ENCODE measurements at places on chromosomes 13 and 19.
A peak's percentile ranks its signal among the peaks of the same experiment; 100 is the strongest.

- no peak for DNase-seq
Observed at GRCh38 chr19:31269425-31270127, 79.7 kb downstream of the TSHZ3 start.

DNA sequence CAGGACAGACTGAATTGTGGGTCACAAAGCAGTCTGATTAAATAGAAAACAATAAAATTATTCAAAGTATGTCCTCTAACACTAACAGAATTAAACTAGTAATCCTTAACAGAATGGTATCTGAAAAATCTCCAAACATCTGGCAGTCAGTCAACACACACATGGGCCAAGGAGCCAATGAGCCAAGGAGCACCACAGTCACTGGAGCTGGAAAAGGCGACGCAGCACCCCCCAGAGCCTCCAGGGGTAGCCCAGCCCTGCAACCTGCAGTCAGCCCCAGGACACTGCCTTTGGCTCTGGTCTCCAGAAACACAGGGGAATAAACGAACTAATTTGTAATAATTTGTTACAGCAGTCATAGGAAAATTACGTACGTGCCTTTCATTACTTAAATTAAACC, 12.3 kb downstream of the TUBGCP3 start:
- DNase-seq, result peak; percentile 16

DNA sequence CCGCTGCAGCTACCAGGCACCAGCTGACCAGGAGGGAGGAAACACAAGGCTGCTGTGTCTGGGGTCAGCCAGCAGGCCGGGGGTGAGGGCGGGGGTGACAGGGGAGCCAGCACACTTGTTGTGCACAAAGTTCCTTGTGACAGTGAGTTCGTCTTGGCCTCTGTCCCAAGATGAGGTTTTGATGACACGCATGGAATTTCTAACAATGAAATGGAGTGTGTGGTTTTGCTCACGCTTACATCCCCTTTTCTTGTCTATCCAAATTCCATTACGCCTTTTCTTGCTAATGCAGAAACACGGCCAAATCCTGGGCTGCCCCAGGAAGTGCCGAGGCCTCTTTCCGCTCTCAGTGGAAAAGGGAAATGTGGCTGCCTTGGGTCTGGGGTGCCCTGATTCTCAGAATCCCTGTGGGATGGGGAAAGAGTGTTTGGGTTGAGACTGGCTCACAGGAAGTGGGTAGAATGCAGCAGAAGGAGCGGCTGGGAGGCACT, 73.8 kb downstream of the GADD45B start:
- DNase-seq, result peak; percentile 88

DNA sequence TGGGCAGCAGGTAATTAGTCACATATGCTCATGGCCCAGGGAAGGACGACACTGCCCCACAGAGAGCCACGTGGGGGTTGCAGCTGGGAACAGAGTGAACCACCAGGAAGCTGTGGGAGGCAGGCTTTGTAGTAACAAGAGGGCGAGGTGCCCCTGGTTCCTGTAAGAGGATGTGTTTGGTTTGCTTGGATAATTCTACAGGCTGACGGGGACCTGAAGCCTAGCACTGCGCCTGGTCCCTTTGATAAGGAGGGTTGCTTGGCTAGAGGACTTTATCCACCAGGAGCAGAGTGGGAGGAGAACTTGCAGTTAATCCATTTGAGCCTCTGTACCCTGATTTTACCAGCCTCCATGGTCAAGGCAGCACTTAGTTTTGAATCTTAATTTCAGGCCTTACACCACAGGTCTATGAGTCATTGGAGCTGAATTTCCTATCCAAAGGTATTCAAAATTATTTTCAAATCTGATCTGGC, 67.4 kb upstream of the CLDN10 start:
- no peak for DNase-seq

- no peak for DNase-seq
Observed at GRCh38 chr19:29193155-29193554, 19.8 kb downstream of the UQCRFS1 start.

DNA sequence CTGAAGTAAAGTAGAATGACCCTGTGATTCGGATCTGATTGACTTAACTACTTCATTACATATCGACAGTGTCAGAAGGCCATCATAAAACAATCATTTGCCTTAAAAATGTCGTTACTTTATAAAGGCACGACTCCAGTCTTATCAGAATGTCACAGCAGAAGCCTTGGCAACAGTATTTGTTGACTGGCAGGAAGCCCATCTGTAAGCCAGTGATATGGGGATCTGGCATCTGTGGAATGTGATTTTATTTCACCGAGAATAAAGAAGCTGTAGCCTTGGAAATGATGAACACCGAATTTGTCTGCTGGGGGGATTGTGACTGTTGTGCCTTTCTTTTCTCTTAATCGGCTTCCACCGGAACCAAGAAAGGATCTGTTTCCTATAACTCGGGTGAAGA, 362.5 kb downstream of the TDRD3 start:
- DNase-seq, result no peak

DNA sequence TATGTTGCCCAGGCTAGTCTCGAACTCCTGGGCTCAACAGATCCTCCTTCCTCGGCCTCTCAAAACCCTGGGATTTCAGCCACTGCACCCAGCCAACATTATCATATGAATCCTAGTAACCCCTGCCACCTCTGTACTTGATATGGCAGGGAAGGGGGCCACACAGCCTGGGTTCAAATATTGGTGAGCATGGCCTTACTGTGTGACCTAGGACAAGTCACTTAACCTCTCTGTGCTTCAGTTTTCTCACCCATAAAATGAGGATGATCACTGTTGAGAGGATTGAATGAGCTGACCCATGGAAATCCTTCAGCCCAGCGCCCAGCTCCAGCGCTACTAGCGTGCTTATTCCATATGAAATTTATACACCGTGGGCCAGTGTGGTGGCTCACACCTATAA, 3.6 kb upstream of the COMP start:
- no peak for DNase-seq

DNA sequence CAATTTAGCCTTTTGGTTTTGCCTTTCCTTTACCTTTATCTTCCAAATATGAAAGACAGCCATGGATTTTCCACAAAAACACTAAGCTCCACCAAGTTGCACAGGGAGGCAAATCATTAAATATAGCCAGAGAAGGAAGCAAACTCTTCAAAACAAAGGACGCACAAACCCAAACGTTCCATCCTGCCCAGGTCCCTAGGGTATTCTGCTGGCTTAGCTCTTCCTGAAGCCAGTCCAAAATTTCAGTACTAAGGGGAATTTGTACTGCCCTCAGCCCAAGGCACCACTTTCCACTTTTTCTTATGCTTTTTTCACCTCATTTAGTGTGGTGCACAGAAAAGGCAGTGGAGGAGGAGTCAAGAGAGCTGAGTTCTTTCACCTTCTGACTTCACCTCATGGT, 169.9 kb downstream of the FLT1 start:
- no peak for DNase-seq

- no peak for DNase-seq
Observed at GRCh38 chr13:39023761-39024160, 14.1 kb downstream of the PROSER1 start.

- DNase-seq, result no peak
Observed at GRCh38 chr13:22945321-22946226, 235.2 kb upstream of the SGCG start.

DNA sequence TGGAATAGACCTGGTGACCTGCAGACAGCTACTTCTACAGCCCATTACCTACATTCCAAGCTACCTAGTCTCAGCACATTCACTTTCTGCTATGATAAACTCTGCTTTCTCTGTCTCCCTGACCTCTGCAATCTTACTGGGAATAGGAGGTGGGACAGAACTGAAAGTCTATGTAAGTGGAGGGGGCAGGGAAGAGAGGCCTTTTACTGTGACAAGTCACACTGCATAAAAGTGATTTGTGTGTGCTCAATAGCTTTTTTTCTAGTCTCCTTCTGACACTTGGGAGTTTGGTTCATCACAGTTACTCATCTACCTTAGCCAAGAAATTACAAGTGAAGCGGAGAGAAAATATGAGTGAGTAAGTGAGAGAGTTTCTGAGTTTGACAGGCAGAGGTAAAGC, 322.4 kb downstream of the OLFM4 start:
- DNase-seq, result no peak

- no peak for DNase-seq
Observed at GRCh38 chr19:5358173-5358800, 17.7 kb upstream of the PTPRS start.

DNA sequence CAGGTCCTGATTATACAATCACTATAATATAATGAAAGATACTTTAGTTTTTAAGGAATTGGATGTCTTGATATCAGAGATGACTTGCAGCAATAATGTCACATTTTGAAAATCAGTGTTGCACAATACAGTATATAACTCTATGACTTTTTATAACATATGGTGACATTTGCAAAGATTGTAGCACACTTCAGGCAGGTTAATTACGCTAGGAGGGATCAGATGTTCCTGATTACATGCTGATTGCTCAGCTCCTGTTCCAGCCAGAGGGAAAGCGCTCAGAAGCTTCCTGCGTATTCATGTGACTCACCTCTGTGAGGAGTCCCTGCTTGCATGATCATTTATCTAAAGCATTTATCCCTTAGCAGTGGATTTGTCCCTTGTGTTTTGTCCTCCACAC, 265.6 kb downstream of the GPC5 start:
- DNase-seq, result no peak

DNA sequence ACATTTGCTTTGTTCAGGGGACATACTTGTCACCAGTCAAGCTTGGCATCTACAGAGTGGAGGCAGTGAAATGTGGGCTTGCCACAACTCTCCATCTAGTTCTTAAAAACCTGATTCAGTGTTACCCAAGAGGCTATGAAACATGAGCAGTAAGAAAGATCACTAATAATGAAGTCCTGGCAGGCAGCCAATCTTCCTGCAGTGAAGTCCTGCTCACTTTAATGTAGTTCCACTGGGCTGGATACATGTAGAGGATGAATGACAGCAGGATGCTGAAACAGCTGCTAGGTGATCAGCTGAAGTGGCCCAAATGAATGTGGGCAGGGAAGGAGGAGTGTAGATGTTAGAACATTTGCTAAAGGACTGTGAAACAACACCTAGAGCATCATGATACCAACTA, 1213.1 kb downstream of the OLFM4 start:
- DNase-seq, result no peak

DNA sequence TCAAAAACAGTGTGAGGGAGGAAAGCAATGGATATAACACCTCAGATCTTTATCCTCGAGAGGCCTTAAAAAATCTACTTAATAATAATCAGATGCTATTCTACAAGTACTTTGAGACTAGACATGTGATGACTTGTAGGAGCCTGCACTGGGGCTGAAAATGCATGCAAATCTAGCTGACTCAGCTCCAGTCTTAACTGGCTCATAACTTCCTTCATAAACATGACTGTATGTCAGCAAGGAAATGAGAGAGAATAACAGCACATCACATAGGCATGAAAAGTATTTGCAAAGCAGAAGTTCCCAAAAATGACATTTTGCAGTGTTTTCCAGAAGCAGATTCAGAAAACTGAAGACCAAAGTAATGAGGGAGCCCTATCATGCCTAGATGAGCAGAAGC, 38.1 kb downstream of the PSG5 start:
- DNase-seq, result no peak

GRCh38 chr19:52923778-52924593, 758 bp upstream of the ZNF888 start:
- DNase-seq, result no peak

GRCh38 chr13:60369242-60369641, 27.8 kb upstream of the TDRD3 start:
- no peak for DNase-seq

DNA sequence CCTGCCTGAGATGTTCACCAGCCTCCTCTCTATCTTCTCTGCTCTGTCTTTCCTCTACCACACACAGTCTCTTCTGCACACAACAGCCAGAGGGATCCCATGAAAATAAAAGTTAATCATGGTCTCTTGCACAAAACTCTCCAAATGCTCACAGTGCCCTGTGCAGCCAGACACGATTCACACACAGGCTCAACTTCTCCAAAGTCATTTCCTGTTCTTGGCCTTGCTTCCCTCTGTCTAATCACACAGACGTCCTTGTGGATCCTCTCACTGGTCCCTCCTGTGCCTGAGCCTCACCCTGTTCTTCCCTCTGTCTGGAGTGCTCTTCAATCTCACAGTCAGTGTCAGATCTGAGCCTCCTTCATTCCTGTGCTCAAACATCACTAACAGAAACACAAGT, 7.8 kb downstream of the SIGLEC12 start:
- DNase-seq, result no peak

DNA sequence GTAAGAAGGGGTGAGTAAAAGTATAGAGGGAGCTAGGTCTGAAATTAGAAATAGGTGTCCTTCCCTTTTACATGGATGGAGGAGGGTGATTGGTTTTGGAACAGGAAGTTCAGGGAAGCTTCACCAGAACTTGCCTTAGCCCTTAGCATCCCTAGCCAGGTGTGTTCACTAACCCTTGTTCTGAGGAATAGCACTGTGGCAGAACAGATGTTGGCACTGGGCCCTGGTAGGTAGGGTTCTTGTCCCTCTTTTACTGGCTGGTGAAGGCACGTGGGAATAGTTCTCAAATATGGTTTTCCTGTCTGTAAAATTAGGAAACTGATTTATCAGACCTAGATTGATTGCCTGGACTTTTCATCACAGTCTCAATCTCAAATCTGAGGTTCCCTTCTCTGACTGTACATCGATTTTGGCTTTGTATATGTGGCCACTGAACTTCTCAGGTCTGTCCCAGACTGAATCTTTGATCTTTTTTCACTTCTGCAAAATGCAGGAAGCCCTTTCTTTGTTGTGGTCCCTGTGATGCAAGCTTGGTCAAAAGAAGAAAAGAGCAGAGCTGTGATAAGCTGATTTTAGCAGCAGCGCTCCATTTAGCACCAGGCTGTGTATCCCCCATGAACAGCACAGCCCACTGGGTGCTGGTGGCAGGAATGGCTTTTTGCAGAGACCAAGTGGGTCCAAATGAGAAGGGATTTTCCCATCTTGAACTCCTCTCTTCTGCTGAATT, 86.2 kb upstream of the HTR2A start:
- no peak for DNase-seq

DNA sequence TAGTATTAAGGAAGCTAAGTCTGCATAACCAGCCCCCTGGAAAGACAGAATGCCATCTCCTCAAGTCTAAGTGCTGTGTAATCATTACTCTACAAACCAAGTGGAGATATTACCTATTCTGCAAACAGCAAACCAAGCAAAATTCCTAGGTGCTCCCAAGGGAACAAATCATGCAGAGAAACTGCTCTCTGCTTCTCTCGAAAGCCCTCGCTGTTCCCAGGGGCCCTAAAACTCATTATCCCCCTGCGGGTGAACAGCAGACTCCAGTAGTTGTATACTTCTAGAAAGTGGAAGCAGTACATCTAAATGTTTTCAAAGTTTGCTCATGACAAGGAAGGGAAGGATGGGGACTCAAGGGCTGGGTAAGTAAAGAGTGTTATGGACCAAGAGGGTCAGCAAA, 3.2 kb downstream of the DLEU7 start:
- DNase-seq, result no peak

Data from fibroblast of skin of left biceps (primary cell).